ENCODE measurements at places on chromosomes 7 and 10.
A peak's percentile ranks its signal among the peaks of the same experiment; 100 is the strongest.

GRCh38 chr7:149454006-149454405 is 6.9 kb downstream of the ZNF777 start:
- no peak for DNase-seq

- peak; percentile 16 for DNase-seq
Observed at GRCh38 chr7:66837007-66837406, 84.0 kb upstream of the TMEM248 start.

DNA sequence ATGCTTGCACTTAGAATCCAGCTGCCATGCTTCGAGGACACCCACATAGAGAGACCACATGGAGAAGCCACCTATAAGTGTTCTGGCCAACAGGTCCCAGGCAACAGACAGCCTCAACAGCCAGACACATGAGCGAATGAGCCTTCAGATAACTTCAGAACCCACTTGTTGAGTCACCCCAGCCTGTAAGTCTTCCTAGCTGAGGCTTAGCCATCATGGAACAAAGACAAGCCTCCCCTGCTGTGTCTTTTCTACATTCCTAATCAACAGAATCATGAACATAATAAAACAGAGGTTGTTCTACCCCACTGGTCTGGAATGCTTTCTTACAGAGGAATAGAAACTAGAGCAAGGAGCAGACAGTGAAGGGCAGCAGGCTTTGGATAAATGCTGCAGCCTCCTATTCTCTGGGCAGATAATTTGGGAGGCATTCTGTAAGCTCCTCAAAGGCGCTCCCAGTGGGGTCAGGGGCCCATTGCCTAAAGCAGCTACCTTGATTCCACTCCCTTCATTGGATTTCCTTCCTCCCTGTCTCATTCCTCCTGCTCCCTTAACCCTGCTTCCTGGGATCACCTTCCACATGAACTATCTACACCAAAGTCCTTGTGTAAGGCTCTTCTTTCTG is 4.6 kb downstream of the TLL2 start:
- no peak for DNase-seq

DNA sequence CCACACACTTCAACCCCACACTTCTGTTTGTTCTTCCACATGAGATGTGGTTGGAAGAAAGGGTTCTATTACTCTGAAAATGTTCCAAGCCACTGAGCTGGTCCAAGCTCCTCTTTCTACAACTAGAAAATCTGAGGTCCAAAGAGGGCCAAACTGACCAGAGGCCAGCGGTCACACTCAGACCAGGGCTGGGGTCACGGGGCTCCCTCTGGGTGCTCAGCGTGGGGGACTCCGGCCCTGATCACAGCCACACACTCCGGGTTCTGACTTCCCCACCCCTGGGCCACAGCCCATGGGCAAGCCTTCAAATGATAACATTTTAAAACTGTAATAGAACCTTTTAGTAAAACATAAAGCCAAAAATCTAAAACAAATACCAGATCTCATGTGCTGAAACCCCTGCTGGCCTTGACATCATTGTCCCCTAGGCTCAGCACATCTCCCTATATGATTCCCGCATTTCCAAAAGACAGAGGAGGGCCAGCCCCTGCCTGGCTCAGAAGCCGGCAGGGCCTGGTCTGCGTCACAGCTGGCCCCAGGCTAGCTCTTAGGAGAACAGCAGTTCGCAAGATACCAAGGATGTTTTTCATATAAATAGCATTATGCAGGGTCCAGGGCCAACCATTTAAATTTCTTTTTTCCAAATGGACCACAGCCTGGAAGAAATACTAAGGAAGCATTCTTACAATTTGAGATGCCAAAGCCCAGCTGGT is 3.3 kb downstream of the CRYGN start:
- no peak for DNase-seq

DNA sequence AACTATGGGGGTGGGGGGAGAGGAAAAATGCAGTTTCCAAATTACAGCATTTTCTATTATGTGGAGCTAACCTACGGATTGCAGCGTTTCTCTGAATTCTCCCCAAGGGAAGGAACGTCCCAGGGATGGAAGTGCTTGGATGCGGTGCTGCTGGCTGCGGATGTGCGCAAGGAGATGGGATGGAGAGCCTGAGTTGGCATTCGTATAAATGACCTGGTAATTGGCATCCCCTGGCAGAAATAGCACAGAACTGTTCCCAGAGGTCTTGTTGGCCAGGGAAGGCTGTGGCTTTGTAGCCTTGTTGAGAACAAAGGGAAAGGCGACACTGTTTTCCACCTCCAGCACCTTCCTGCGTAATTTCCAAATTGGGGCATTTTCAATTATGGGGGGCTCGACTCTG is 2.7 kb downstream of the ORAI2 start:
- no peak for DNase-seq

GRCh38 chr7:131524115-131524514 is 32.3 kb downstream of the PODXL start:
- no peak for DNase-seq

DNA sequence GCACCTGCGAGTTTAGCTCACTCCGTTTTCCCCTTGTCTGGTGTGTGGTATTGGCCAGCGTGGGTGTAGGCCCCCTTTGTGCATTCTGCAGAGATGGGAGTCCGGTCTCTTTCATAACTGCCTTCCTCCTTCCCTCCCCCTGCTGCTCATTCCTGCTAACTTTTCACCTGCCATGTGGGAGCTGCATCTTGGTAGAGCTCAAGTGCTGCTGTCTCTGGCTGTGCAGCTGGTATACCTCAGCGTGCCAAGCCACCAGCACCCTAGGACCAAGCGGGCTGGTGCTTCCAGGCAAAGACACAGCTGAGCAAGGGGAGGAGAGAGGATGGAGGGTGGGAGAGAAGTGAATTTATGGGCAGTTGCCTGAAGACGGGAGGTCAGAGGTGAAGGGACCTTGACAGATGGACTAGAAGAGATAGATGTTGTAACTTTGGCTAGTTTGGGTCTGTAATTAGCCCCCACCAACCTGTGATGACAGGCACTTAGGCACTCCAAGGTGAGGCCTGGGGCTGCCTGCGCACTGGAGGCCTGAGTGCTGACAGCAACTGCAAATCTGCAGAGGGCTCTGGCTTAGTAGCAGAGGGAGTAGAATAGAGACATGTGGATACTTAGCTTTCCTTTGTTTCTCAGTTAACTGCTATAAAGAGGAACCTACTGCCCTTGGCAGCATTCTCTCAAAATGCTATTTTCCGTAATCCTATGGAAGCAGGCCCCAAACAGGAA is 148.8 kb upstream of the AGK start:
- no peak for DNase-seq

- DNase-seq = no peak
Observed at GRCh38 chr7:139876622-139877283, 47.7 kb downstream of the TBXAS1 start.

DNA sequence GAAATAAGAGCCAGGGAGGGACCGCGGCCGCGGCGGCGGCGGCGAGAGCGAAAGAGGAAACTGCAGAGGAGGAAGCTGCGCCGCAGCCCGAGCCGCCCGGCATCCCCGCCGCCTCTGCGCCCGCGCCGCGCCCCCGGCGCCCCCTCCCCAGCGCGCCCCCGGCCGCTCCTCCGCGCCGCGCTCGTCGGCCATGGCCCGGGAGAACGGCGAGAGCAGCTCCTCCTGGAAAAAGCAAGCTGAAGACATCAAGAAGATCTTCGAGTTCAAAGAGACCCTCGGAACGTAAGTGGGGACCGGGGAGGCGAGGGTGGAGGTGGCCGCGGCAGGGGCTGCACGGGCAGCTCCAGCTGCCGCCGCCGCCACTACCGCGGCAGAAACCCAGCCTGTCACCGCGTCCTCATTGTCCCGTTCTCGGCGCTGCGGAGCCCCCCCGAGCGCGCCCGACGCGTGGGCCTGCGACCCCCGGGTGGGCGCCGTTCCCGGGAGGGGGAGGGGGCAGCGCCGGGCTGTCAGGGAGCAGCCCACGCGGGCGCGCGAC is 351 bp downstream of the CAMK1D start:
- no peak for DNase-seq

DNA sequence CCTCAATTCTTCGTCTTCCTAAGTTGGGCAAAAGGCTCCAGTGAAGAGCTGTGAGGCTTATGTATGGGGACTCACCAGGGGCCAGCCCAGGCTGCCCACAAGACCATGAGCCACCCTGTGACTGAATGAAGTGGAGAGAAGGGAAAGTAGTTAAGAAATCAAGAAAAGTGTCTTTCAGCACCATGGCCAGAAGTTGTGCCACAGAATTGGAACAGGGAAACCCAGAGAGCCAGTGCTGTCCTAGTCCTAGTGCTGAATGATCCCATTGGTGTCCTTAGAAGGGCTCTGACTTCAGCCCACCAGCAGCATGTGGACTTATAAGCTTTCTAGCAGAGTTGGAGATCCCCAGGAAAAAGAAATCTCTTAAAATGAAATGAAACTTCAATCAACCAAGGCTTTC is 37.0 kb upstream of the CCSER2 start:
- no peak for DNase-seq

GRCh38 chr10:104300002-104300735 is 31.2 kb downstream of the GSTO2 start:
- no peak for DNase-seq

GRCh38 chr10:71059054-71059818 is 153.1 kb upstream of the UNC5B start:
- no peak for DNase-seq

DNA sequence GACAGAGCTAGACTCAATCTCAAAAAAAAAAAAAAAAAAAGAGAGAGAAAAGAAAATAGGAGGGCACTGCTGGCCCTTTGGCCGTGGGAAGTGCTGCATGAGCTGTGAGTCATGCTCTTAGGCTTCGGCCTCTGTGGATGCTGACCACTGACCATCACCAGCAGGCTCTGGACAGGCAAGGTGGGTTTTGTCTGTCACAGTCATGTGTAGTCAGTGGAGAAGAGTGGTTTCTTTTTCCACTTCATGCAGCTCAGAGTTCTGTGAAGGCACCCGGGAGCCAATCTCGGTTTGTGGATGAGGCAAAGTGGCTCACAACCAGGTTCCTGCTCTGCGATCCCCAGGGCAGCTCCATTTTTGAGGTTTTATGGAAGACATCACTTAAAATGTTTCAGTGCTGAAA is 58.1 kb downstream of the PRTFDC1 start:
- DNase-seq = no peak

GRCh38 chr7:39504963-39505362 is 61.2 kb upstream of the YAE1 start:
- no peak for DNase-seq

DNA sequence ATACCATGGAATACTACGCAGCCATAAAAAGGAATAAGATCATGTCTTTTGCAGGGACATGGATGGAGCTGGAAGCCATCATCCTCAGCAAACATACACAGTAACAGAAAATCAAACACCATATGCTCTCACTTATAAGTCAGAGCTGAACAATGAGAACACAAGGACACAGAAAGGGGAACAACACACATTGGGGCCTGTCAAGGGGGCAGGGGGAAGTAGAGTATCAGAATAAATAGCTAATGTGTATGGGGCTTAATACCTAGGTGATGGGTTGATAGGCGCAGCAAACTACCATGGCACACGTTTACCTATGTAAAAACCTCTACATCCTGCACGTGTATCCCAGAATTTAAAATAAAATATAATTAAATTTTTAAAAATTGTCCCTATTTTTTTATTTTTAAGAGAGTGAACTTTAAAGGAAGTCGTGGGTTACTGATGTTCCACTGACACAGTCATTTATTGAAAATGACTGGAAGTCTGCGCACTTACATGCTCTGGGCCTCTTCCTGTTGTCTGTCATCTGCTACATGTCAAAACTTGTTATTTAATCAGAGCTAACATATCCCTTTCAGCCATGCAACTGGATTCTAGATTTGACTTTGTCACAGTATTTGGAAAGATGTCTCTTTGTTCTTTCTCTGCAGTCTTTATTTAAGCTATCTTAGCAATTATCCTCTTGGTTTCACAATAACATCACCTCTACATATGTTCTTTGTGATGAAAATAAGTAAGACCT is 73.7 kb upstream of the ABCB5 start:
- DNase-seq = no peak

GRCh38 chr7:3200504-3200903 is 100.5 kb upstream of the SDK1 start:
- DNase-seq = peak; percentile 9
